ENCODE measurements at places on chromosomes 11 and 22.

GRCh38 chr11:134026655-134027343 lies 42.1 kb upstream of the JAM3 start:
- DNase-seq: no peak

GRCh38 chr22:35882211-35883030 lies 146.2 kb downstream of the RBFOX2 start:
- DNase-seq: no peak

DNA sequence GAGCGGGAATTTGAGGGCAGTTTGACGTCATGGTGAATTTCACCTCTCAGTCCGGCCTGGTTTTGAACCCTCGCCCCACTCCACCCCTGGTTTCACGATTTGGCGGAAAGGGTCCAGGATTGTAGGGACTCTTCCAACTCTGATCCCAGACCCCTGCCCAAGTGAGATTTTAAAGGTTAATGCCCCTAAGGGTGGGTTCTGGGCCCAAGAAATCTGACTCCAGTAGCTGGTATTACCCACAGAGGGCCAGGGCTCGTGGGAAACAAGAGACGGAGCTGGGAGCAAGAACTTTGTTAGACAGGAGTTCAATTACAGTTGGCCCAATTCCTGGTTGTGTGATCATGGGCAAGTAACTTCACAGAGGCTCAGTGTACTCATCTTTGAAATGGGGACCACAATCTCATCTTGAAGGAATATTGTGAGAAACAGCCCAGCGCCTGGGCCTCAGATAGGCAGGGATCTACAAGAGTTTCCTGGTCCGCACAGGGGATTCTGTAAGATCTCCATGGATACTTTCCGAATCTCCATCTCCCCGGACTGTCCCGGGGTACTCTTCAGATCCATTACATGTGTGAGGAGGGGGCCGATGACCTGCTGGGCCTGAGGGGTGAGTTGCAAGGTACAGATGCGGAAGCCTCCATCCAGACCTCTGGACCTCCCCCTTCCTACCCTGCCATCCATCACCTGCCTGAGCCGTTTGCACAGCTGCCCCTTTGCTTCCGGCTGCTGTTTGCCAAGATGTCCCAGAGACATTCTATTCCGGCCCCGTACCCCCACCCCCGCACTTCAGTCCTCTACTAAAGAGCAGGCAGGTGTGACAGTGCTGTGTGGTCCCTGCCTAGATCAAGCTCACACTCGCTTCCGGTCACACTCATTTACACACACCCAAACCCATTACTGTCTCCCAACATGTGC lies 687 bp upstream of the CALCA start:
- no peak for DNase-seq

DNA sequence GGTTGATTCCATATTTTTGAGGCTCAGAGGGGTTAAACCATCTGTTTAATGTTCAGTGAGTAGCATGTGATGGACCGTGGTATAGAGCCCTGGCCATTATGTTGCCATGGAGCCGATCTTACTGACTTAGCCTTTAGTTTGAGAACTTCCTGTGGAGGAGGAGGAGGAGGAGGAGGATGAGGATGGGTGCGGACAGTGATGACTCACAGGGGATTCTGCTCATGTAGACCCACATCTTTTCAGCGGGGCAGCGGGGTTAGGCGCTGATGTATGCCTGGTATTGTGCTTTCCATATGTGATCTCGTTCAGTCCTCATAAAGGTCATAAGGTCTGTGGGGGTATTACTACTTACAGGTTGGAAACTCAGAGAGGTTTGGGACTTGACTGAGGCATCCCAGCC lies 13.9 kb downstream of the STX3 start:
- no peak for DNase-seq

DNA sequence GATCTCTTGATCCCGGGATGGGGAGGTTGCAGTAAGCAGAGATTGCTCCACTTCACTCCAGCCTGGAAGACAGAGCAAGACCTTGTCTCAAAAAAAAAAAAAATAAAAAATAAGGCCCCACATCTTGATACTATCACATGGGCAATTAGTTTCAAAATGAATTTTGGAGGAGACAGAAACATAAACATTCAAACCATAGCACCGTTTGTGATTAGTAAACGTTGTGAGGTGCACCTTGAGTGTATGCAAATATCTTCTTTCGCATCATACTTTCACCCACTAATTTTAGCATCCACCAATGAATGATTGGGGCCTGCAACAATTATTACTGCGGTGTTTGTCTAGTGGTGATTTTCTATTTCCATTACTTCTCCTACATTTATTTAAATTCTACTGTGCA lies 11.0 kb upstream of the SPDYC start:
- no peak for DNase-seq

GRCh38 chr11:20782775-20783174 lies 113.4 kb downstream of the NELL1 start:
- no peak for DNase-seq

GRCh38 chr11:117959438-117960149 lies 26.6 kb upstream of the IL10RA start:
- no peak for DNase-seq

DNA sequence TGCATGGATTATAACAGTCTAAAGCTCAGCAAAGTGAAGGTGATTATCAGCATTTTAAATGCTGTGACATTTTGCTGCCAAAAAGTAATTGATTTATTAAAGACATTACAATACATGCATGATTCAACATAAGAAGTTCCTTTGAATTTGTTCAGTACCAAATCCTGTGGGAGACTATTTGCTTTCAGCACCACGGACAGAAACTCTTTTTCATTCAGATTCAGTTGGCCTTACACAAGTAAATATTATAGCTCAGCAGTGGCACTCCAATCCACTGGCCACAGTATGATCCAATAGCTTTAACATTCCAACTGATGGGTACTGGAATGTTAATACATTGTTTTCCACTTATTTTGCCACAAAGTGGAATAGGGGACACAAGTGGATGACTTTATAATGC lies 806.7 kb downstream of the NTM start:
- peak; percentile 24 for DNase-seq

- DNase-seq: no peak
Measured at GRCh38 chr11:3747704-3748103, 49.6 kb downstream of the NUP98 start.

DNA sequence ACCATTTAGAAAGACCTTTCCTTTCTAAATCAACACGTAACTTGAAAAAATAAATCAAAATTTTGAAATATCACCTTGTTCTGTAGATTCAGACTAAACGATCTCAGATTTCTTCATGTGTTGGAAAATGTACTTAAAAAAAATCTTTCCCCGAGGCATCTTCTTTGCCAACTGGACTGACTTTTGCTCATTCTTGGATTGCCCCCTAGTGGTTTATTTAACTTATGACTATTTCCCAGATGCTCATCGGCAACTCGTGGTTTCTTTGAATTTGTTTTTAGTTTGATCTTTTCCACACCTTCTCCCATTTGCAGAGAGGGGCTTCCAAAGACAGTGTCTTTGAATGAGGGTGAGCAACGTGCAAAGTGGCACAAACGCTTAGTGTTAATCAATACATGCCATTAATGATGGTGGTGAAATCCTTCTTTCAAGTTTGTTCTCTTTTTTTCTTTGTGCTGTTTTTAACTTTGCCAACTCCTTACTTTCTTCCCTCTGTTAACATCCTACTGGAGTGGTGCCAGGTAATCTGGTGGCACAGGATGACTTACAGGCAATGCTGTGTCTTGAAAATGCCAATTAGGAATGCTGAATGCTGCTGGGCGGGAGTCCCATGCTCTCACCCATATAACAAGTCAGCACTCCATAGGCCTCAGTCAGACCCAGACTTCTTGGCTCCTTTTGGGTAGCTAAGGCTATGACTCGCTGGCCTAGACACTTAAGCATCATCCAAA lies 18.3 kb downstream of the PRSS23 start:
- DNase-seq: peak; percentile 67

DNA sequence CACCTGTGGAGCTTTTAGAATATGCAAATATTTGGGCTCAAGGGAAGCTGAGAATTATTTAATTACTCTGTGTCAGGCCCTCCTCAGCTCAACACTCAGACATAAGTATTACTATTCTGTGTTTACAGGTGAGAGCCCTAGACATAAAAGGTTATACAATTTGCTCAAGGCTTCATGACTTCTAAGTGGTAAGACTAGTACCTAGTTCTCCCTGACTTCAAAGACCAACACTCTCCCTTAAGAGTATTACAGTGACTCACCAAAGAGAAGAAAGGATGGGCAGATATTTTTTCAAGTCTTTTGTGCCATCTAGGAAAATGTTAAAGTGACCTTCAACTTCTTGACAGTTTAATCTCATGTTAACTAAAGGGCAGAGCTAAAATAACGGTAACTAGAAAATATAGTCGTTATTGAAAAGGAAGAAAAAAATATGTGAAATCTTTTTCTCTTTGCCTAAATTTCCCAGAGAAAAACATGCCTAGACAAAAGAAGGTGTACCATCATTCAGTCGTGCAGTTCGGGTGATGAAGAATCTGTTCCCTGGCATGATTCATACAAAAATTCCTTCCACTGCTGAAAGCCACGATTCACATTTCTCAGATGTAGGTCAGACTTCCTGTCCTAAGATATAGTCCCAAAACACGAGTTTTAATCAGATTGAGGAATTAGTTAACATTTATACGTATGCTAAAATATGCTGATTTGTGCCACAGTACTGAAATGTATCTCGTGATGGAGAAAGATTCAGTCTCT lies 849.1 kb upstream of the API5 start:
- DNase-seq: no peak

GRCh38 chr11:61103851-61104423 lies 1.6 kb downstream of the CD5 start:
- no peak for DNase-seq

- DNase-seq: no peak
Measured at GRCh38 chr22:44047891-44048301, 23.8 kb downstream of the PARVB start.

- no peak for DNase-seq
Measured at GRCh38 chr11:43709689-43710088, 29.2 kb downstream of the HSD17B12 start.

- no peak for DNase-seq
Measured at GRCh38 chr22:24392218-24392931, 35.0 kb upstream of the ADORA2A start.
